ENCODE measurements at places on chromosomes 4 and X.

- no peak for DNase-seq
These were observed 6.9 kb downstream of the CTBP1 start for GRCh38 chr4:1241936-1242505.

GRCh38 chrX:123013141-123013540, 170.9 kb upstream of the GRIA3 start:
- no peak for DNase-seq

DNA sequence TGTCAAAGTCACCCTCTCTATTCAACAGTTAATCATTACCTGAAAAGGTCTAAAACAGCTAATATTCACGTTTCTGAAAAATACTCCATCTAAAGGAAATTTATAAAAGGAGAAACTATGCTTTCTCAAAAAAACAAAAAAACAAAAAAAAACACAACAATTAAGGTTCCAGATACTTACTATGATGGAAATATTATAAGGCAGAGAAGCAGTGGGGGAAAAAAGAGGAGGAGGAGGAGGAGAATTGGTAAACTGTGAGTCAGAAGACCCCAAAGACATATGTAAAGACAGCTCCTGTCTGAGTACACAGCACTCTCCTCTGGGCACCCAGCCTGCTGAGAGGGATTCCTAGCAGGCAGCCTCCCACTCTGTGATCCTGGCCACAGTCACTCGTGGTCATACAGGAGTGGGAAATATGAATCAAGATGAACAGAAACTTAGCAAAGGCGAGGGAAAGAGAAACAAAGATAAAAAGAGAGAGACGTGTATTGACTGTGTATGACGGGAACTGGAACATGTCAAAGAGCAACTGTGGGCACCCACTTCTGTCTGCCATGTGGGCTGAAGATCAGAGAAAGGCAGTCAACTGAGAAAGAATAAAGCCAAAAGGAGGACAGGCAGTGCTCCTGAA, 12.5 kb downstream of the KLHL15 start:
- no peak for DNase-seq

- no peak for DNase-seq
These were observed 70.7 kb downstream of the RASL11B start for GRCh38 chr4:52932591-52933470.

DNA sequence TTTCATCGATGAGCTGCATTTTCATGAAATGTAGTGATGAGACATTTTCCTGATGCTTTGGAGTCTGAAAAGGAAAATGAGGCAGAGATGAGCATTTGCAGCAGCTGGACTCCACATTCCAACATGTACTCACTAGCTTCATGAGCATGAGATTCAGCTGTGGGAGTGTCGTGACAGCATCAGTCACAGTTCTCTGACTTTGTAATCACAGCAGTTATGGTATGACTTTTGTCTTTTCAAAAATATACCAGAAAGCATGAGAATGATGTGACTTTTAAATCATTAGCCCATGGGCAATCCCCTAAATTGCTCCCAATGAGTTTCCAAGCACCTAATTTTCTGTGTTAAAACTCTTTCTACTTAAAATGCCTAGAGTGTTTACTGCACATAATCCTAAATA, 18.3 kb upstream of the MSL3 start:
- no peak for DNase-seq

DNA sequence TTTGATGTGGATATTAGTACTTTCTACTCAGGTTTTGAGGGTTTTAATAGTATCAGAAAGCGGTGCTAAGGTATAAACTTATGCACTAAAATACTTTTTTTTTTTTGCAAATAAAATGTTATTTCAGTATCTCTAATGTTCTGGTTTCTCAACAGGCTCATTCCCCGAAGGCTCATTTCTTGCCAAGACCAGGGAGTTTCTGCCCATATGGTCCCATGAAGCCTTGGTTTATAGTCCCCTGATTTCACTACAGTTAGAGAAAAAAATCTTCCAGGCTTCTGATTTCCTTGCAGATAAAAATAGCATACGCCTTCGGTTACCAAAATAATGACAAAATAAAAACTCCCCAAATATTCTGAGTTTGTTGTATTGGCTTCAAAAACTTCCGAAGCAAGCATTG, 814.2 kb upstream of the PABPC4L start:
- no peak for DNase-seq

DNA sequence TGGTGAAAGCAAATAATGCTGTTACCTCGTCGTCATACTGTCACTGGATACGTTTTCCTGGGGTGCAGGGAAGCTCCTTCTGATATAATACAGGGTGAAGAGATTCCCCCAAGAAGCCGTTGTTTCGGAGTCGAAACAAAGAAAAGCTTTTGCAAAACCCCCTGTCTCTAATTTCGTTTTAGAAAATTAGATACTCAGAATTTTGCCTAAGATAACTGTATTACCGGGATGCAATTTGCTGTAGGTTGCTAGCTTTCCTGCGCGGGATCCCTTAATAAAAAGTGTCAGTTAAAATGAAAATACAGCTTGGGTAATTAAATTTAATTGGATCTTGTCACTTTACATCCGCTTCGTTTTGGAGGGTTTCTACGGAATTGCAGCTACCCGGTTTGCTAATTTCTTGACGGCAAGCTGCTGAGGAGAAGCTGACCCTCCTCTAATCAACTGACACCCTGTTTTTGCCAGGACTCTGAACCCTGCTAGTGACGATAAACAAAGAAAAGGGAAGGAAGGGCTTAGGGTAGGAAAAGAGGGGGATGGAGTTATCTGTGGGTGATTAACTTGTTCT, 174.6 kb downstream of the SHOX start:
- no peak for DNase-seq

DNA sequence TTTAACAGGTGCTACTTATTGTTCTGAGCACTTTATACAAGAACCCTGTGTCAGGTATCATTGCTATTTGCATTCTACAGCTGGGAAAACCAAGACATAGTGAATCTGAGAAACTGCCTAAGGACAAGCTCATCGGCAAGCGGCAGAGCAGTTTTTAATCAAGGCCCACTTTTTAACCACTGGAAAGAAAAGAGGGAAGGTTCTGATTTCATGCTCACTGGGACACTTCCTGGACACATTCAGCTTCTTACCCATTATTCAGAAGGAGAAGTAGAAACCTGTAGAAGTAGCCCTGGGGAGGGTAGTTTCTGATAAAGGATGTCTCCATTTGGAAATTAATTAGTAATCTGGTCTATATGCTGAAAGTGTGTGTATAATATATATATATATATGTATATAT, 2.5 kb upstream of the LNX1 start:
- DNase-seq = no peak

GRCh38 chrX:141221611-141222010, 20.7 kb downstream of the SPANXC start:
- no peak for DNase-seq

GRCh38 chr4:110198049-110198434, 373 bp downstream of the ELOVL6 start:
- DNase-seq = peak; percentile 12

DNA sequence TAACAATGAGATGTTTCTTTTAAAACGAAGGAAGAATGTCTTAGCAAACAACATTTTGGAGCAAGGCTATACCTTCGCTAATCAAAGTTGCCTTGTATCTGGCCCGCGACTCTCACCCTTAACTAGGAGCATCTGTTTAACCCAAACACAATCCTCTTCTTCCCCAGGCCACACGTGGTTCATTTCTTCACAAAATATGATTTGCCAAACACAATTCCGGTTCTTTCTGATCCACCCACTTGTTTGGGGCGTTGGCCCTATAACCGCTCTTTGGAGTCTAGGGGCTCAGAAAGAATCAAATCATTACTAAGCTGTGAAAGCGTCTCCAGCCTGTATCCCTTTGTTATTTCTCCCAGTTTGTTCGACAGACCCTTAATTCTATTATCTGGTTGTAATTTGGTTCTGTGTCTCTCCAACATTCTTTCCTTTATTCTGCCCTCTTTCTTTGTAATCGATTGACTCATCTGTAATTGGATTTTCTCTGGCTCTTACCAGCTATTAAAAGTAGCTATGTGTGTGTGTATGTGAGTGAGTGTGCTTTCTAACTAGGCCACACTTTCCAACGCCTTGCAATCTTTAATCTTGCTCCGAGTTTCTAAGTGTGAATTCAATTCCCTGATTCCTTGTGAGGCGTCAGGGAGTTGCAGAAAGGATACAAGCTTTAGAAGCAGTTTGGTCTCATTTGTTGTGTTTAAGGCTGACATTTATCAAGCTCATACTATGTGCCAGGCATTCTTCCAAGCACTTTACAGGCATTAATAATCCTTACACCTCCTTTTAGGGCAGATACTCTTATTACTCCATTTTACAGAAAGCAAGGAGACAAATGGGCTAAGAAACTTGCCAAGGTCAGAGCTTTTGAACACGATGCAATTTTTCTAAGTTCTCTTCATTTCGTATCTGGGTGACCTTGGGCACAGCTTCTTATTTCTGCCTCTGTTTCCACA, 138.6 kb upstream of the CPEB2 start:
- no peak for DNase-seq

DNA sequence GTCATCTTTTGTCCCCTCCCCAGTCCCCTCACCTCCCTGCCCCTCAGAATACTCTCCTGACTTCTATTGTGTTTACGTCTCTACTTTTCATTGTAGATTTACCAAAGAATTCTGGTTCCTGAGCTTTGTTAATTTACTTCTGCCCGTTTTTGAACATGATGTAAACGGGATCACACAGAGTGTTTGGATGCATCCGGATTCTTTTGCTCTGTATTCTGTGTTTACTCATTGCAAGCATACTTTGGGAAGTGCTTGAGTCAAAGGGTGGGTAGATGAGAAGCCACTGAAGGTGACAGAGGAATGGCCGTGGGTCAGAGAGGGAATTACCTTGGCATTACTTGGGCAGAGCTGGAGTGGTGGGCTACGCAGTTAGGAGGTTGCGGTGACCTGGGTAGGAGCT, 18.0 kb downstream of the CLCN4 start:
- DNase-seq = no peak

- no peak for DNase-seq
These were observed 181.6 kb downstream of the SPOCK3 start for GRCh38 chr4:167052631-167053091.

- no peak for DNase-seq
These were observed 922.0 kb downstream of the NLGN4X start for GRCh38 chrX:5306654-5307121.

DNA sequence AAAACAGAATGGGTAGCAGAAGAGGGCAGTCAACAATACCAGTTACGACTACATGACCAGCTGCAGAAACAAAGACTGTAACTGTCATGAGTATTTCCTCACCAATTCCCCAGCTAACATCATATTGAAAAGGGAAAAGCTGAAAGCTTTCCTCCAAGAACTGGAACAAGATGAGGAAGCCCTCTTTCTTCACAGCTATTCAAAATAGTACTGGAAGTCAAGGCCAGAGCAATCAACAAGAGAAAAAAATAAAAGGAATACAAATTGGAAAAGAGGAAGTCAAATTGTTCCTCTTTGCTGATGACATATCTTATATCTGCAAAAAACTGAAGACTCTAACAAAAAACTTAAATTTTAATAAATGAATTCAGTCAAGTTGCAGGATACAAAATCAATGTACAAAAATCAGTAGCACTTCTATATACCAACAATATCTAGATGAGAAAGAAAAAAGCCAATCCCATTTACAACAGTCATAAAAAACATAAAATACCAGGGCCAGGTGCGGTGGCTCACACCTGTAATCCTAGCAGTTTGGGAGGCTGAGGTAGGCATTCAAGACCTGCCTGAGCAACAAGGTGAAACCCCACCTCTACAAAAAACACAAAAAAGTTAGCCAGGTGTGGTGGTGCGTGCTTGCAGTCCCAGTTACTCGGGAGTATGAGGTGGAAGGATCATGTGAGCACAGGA, 125.4 kb downstream of the ATP8A1 start:
- no peak for DNase-seq

DNA sequence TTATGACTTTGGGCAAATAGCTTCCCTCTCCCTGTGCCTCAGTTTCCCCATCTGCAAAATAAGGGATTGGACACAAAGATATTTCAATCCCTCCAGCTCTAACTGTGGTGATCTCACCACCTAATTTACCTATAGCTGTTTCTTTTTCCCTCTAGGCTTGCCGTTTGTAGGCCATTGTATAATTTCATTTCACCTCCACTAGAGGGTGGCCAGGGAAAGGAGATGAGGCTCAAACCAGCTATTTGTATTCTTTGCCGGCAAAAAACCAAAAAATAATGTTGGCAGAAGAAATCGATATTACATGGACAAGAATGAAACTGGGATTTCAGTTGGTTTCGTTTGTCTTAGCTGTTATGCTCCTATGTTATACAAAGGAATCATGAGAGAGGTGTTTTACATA, 36.1 kb upstream of the DOCK11 start:
- peak; percentile 47 for DNase-seq

GRCh38 chr4:149795256-149795655, 20.4 kb downstream of the IQCM start:
- no peak for DNase-seq

GRCh38 chrX:44971674-44972073, 98.7 kb downstream of the KDM6A start:
- no peak for DNase-seq

GRCh38 chr4:86891762-86892635, at the start of gene C4orf36:
C4orf36 (minus strand) TSS chr4:86892422; CDS start chr4:86891520, 902 bp downstream.
- DNase-seq = peak; percentile 76

GRCh38 chrX:69203638-69204037, 38.4 kb upstream of the PJA1 start:
- no peak for DNase-seq

DNA sequence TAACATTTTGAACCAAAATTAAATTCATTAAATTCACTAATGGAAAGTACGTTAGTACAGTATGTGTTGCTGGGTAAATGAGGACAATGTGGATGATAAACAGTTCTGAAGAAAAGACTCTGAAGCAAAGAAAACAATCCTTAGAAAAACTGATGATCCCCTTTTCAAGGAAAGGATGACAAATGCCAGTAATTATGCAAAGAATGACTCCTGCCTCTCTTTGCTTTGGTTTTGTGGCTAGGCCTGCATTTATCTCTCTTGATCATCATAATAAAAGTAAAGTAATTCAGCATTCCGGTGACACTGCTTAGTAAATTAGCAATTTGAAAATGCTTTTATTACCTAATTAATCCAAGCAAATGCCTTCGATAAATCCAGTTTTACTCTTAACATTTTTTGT, 652.2 kb upstream of the DIPK2B start:
- no peak for DNase-seq

DNA sequence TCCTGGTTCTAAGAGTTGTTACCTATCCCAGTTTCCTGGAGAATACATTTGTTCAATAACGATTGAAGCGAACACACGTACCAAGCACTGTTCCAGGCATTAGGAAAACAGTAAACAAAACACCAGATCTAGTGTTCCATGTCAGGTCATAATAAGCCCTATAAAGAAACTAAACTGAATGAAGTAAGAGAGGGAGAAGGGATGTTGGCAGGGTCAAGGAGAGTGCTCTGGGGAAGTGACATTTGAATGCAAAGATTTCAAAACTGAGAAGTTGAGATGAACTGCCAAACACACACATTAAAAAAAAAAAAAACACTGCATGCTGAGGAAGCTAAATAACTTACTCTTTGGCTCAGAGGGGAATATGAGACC, 14.4 kb upstream of the ENAM start:
- no peak for DNase-seq

DNA sequence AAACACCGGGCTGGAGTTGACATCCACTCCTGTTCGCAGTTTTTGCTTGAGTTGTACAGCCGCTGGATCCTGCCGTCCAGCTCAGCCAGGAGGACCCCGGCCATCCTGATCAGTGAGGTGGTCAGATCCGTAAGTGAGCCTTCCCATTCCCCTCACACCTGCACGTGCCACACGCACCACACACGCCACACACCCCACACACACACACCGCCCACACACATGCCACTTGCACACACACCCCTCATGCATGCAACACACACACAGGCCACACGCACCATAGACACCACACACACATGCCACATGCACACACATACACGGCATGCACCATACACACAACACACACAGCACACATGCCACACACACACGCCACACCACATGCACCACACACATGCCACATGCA, 20.1 kb upstream of the MSANTD1 start:
- DNase-seq = no peak
